ENCODE measurements at places on chromosomes 5 and 9. TPM values are rescaled to one million over a fixed set of nuclear protein-coding genes. Genes with fewer than 3 reads are reported as not detected.

- DNase-seq, result no peak
Observed at GRCh38 chr5:9869616-9870288, 239.6 kb upstream of the TAS2R1 start.

DNA sequence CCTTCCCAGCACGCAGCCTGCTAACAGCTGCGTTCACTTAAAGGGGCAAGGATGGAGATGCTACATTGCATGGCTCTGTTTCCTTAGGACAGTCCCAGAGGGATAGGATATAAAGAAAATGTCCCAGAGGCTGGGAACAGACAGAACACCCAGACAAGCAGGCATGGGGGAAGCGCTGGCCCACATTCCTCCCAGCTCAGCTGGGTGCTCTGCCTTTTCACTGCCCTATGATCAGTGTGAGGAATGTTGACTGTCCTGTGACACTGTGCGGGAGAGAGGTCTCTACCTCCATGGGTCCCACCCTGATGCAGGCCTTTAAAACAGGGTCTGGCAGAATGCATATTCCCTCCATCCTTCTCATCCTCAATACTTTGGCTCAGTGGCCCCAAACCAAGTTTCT is 459.4 kb upstream of the DMAC1 start:
- DNase-seq, result no peak

DNA sequence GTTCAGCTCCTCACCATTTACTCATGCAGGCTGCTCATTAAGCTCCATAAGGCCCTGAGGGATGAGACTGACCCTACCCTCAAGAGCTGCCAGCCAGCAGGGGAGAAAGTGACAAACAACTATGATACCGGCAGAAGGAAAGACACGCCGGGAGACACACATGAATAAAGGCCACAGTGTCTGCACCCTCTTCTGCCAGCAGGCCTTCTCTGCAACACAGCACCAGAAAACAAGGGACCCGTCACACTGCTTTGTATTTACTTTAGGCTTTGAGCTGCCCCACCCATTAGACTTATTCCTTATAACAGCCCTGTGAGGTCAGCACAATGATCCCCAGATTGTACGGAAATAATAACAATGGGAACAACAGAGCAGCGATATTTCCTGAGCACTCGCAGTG is 7.2 kb downstream of the GABBR2 start:
- no peak for DNase-seq

GRCh38 chr5:142275496-142275895 is 49.3 kb downstream of the SPRY4 start:
- DNase-seq, result no peak

- DNase-seq, result no peak
Observed at GRCh38 chr9:87622923-87623322, 103.0 kb upstream of the CTSL start.

DNA sequence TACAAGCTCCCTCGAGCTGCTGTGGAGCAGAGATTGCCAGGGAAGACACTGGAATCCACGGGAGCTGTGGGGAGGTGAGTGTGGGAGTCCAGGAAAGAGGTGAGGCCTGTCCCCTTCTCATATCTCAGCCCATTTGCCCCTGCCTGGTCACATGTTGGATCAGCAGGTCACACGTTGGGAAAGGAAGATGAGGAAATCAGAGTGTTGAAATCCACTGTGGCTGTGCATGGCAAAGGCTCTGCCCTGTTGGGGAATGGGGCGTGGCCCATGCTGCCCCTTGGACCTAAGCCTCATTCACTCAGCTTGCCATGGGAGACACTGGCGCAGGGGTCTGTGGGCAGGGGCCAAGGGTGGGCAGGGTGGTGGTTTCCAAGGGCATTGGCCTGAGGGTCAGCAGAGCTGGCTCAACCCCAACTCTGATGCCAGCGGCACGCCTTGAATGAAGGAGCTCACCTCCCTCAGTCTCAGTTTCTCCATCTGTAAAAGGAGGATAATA is 85.4 kb upstream of the CPEB4 start:
- no peak for DNase-seq

DNA sequence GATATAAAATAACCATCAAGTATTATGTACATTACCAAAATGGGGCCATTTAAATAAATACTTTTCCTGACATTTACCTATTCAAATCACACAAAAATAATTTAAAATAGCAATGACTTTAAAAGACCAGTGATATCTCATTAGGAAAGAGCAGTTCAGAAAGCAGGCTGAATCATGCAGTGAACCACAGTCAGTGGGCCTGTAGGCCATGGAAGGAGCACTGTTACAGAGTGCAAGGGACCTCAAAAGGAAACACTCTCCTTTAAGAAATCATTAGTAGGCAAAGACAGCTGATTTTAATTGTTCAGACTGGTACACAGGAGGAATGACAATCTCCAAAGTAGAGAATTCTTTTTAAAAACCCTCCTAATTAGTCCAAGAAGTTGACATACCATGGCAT is 283.5 kb upstream of the EFNA5 start:
- DNase-seq, result no peak

DNA sequence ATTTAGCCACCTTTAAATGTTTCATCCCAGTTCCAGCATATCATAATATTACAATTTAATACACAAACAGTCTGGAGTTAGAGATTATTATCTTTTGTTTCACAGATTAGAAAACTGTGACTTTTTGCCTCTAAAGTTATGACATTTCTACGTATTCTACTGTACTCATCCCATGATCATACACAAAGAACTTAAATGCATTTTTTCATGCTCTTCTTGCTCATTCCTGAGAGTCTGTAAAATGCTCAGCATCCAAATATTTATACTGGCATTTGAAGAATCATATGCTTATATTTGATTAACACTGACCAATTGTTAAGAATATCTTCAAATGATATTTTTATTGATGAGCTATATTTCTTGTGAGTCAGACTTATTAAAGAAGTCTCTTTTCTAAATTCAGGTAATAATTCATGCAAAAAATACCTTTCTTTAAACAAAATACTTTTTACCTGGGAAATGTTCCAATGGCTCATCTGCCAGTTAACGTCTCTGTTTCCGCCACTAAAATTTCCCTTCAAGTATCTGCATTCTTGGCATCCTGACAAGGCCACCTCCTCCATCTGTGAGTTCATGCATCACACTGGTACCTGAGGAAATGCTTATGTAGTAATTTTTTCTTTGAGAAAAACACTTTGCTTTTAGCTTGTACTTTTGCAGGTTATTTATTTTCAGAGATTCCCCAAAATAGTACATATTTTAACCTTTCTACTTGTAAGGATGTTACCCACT is 139.6 kb upstream of the RASA1 start:
- DNase-seq, result no peak

- no peak for DNase-seq
Observed at GRCh38 chr9:21251190-21251589, 11.4 kb upstream of the IFNA14 start.

- DNase-seq, result no peak
Observed at GRCh38 chr5:59485107-59485506, 408.4 kb downstream of the PDE4D start.

DNA sequence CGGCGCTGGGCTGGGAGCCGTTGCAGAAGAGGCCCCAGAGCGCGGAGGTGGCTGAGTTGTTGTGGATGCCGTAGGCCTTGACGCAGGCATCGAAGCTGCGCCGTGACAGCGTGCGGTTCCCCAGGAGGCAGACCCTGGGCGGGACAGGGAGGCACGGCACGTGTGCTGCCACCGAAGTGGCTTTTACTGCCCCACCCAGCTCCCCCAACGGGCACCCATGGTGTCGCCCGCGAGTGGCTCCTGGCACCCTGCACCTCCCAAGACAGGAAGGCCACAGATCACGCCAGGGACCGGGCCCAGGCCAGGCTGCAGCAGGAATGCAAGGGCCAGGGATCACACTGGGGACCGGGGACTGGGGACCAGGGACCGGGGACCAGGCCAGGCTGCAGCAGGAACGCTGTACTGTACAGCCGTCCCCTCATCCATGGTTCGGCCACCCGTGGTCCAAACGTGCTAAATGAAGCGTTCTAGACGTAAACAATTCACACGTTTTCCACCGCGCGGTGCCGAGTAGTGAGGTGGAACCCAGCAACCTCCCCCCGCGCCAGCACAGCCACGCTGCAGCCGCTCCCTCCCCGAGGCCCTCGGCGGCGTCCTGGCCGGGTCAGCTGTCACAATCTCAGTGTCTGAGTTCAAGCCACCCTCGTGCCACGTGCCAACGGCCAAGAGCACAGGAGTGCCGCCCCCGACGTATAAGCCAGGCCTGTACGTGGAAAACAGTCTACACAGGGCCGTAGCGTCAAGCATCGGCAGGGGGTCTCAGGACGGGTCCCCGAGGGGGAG is 27.8 kb downstream of the SLC12A7 start:
- DNase-seq, result no peak

DNA sequence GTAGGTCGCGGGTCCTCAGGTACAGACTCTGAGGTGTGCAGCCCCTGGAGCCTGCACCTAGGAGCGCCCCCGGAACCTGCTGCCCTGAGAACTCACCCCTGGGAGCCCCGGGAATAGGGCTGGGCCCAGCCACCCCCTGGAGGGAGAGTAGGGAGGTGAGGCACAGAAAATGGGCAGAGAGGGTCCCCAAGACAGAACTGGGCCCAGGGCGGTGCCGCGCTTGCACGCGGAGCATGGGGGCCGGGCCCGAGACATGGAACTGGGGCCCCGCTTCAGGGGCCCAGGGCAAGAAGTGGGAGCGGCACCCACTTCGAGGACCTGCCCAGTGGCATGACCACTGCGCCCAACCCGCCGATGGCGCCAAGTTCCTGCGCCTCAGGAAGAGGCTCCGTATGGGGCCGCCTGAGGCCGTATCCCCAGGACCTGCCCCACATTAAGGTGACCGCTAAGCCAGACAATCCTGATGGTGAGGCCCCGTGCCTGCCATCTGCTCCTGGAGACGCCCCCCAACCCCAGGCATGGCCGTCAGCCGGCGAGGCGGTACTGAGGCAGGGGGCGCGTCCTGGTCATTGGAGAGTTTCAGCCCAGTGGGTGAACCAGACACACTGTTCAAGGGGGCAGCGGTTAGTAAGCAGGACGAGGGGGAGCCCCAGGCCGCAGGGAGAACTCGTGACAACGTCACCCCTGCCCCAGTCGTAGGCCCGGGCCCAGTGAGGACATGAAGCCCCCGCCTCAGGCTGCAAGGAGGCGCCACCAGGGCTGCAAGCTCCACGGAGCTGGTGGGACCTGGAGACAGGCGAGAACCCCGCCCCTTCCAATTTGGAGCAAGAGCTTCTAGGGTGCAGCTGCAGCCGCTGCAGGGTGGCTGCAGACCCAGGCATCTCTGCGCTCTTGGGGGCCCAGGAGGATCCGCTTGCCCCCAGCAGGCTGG is 89.5 kb upstream of the PUM3 start:
- no peak for DNase-seq

DNA sequence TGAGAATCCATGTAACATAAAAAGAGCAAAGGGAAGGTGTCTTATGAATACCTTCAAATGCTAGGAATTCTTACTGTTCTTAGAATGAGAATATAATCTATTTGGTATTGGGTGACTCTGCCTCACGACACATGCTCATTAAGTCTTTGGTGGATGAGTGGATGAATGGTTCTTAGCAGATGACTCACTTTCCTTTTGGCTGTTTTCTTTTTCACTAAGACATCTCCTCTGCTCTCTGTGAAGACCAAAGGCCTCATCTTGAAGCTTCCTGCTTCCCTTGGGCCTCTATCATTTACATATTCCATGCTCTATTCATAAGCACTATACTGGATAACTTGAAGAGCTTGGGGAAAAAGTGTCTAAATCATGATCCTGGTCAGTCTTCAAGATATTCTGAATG is 468.1 kb downstream of the SPATA31D1 start:
- no peak for DNase-seq

The BTNL9 gene
- polyA plus RNA-seq, result 10.7 TPM

The FAM221B gene
- 0.40 TPM for polyA plus RNA-seq

The BAAT gene
- 0.47 TPM for polyA plus RNA-seq

The PCDHGA3 gene
- polyA plus RNA-seq, result 2.9 TPM

The PCDHB14 gene
- polyA plus RNA-seq, result 11.3 TPM

The MYO10 gene
- polyA plus RNA-seq, result 43.8 TPM

The CDC25C gene
- 11.7 TPM for polyA plus RNA-seq

The ACTBL2 gene
- not detected for polyA plus RNA-seq

The MOB3B gene
- 27.3 TPM for polyA plus RNA-seq
